ENCODE measurements at places on chromosomes 3 and 15.

DNA sequence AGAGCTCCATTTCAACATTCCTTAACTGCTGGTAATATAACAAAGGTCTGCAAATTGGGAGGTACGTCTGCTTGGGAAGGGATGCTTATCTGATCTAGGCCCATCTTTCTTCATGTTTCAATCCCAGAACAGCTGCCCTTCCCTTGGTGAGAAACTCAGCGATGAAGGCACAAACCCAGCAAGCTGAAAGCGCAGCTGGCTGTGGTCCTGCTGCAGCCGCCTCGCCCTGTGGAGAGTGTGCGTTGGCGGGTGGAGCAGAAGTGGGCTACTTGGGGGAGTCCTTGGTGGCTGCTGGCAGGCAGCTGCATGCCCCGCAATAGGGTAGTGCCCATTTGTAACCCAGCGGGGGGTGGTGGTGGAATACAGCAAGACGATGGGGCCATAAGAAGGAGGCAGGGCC is 160.6 kb upstream of the WNT5A start:
- DNase-seq: no peak

- no peak for DNase-seq
Observed at GRCh38 chr15:40495516-40495915, 24.7 kb downstream of the CHST14 start.

- DNase-seq: no peak
Observed at GRCh38 chr3:59866076-59866475, 816.3 kb upstream of the CFAP20DC start.

DNA sequence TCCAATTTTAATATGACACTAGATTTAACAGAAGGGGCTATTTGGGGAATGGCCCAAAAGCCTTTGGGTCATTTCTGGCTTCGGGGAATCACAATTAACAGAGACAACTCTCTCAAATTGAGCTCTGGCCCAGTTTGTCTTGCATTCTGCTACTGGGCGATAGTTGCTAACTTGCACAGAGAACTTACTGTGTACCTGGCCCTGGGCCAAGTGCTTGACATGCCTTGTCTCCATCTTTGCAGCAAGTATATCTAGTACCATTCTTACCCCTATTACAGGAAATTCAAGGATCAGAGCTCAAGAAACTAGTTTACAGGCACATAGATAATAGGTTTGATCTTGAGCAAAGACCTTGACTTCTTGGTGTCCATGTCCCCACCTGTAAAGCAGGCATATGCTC is 175.7 kb downstream of the TMEM108 start:
- no peak for DNase-seq

- DNase-seq: no peak
Observed at GRCh38 chr3:6680119-6680806, 180.7 kb upstream of the GRM7 start.

GRCh38 chr3:87320756-87321626 is 44.6 kb upstream of the POU1F1 start:
- DNase-seq: no peak

DNA sequence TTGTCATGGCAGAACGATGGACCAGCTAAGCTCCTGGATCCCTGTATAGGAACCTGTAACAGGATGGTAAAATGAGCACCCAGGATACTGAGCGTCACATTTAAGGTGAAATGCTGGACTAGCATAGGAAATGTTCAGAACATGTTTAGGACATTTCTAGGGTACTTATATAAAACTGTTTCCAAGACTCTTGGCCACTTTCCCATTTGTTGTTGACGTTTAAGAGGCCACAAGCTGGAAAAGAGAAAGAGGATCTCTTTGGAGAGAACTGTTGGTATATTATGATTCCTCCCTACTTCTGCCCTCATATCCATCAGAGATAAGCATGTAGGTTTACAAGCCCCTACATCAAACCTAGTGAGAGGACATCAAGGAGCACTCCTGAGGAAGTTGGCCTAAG is 57.5 kb downstream of the SCN11A start:
- DNase-seq: no peak

DNA sequence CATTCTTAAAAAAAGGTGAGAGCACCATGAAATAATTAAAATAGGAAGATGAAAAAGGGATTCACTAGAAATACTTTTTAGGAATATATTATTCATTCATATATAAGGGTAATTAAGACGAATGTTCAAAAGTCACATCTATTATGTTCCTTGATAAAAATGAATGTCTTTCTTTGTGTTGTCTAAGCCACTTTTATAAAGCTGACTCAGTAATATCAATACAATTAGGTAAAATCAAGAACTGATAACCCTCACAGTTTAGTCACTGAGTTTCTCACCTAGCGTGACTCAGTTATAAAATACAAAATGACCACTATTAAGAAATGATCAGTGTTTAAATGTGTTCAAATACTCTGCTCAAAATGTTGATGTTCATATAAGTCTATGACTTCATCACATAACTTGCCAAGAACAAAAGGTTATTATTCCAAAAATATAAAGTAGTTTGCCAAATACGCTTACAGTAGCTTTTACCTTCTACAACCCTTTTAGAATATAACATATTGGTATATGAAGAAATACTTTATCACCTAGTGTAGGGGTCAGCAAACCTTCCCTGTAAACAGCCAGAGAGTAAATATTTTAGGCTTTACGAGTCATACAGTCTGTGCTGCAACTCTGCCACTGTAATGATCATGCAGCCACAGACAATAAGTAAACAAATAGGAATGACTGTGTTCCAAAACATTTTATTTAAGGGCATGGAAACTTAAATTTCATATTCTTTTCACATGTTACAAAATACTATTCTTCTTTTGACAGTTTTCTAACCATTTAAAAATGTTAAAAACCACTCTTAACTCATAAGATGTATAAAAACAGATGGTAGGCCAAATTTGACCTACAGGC is 369.8 kb downstream of the TBC1D5 start:
- DNase-seq: no peak

- DNase-seq: no peak
Observed at GRCh38 chr15:25611603-25612002, 172.8 kb upstream of the UBE3A start.

DNA sequence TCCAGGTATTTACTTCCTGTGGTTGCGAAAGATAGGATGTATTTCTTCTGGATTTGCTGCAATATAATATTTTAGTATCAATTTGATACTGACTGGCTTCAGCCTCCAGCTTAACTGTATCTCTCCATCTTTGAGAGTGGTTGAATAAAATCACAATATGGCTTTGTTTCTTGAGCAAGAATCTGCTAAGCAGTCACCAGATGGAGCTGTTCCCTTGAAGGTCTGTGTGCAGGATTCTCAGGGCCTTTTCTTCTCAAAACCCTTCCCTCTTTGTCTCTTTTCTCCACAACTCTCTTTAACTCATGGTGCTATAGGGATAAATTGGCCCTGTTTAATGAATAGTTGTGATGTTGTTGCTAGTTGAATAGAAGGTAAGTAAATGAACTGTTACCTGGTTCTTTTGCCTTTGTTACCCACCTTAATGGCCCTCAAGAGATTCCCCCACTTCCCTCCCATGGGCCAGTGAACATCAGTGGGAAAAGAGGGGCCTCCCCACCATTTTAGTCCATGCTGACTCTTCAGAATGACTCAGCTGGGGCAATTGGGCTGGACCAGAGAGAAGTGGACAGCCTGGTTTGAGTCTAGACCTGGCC is 34.8 kb upstream of the RAB6B start:
- no peak for DNase-seq

DNA sequence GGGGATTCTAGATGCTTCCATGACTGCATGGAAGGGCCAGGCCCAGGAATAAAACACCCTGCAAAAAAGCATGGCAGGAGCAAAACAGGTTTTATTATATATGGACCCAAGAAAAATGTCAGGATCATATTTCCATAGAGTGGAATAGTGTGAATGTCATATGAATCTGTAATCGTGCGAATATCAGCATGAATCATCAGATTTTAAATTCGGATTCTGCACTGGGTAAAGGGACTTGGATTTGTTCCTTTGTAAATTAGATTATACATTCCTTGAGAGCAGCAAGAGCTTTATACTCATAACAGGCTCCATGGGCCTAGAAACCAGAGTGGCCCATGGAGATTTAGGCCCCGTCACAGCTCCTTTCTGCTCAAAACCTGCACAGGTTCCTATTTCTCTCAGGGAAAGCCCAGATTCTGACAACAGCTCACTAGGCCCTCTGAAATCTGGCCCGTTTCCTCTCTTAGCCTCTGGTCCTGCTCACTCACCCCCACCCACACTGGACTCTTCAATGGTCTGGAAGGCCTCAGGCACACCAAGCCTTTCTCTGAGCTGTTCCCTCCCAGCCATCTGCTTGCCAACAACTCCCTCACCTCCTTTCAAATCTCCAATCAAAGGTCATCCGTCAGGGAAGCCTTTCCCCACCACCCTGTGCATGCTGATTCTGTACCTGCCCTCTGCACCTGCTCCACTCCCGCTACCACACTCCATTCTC is 76.0 kb downstream of the FEM1B start:
- DNase-seq: no peak

DNA sequence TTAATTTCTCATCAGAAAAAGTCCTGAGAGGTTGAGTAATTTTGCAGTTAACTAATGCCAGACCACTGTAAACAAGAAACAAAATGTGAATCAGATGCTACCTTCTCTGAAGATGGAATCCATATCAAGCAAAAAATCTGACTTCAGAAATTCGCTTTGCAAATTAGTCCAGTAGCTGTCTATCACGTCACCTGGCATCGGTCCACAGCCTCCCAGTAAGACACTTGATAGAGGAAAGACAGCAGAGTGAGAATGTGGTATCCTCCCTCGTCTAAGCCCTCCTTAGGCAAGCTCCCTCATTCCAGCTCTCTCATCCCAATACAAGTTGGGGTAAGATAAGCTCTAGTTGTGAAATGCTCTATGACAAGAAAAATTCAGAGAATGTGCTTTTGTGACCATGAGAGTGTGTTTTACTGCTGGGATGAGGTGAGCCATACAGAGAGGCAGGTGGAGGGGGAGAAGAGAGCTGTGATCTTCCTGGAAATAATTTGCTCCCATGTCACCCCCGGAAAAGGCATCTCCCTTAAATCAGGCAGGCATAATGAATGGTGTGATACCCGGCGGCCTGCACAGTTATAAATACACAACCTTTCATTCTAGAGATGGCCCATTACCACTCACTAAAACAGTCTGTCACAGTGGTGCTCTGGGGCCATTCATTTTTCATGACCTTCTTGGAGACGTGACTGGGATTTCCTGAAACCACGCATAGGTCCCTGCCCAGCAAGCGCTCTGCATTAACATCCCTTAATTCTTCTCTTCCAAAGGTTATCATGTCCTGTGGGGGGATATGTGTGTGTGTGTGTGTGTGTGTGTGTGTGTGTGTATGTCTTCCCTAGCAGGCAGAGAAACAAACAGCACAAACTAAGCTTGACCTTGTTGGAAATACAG is 602.0 kb upstream of the KCNMB2 start:
- no peak for DNase-seq

DNA sequence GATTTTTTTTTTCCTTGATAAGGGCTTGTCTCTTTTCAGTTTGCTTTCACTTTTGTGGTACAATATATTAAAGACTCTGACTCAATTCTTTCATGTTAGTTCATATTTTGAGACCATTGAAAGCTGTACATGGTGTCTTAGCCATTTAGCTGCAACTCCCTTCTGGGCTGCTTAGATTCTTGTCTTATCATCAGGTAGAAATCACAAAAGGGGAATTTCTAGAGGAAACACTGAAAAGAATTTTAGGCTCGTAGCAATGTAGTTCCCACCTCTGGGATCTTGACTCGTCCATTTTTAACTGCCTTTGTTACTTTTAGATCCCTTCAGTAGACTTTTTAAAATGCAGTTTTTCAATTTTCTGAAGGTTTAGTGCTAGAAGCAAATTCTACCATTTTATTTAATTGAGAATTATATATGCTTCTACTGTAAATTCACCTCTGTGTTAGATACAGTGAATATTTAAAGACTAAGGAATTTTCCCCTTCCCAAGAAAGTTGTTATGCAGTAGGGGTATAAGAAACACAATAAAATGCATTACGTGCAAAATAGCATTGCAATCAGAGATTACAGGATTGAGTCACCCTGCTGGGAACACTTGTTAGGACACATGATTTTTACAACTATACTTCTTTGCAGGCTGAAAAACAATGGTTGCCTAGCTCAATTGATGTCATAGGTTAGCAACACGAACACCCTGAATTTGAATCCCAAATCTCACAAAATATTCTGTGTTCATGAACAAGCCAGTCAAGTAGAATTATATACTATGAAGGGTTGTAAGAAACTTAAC is 772.7 kb downstream of the PDCD6IP start:
- DNase-seq: no peak

DNA sequence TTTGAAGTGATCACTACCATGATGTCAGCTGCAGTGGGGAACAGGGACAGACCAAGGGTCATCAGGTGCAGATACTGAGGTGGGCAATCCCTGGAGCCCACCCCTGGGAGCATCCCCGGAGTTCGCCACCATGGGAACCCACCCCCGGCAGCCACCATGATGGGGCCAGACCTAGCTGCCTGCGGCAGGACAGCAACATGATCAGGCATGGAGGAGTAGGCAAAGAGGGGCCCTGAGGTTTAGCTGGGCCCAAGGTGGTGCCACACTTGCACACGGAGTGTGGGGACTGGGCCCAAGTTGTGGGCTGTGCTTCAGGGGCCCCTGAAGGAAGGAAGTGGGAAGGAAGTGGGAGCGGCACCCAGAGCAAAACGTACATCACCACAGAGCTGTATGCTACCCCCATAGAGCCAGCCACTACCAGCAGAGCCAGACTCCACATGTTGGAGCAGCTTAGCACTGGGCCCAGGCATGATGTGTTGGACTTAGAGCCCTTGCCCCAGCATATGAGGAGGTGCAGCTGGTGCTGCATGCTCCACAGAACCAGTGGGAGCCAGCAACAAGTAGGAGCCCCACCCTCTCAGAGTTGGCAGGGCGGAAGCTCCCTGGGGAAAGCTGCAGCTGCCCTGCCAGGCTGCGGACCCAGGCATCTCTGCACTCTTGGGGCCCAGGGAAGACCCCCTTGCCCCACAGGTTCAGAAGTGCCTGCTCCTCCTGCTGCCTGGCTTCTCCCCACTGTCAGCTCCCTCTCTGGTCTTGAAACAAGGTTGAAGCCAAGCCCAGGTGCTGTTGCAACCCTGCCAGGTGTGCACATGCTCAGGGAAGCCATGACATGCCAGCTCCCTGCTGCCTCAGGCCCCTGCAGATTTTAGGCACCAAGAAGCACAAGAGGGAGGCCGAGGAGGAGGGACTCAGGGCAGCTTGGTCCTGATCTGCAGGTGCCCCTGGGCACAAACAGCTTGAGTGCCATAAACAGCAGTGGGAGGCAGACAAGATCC is 515.3 kb downstream of the ZBBX start:
- no peak for DNase-seq

GRCh38 chr15:69762373-69763148 is 309.9 kb downstream of the RPLP1 start:
- no peak for DNase-seq

- DNase-seq: no peak
Observed at GRCh38 chr3:42489937-42490227, 12.6 kb upstream of the VIPR1 start.

Measured in stimulated activated CD4-positive, alpha-beta T cell treated with anti-CD3 and anti-CD28 coated beads, Interleukin-1b, Interleukin-23, amount 100 ng/mL, for 48 hours (primary cell).